GOT3 (cell line): ENCODE measurements at places on chromosomes 11 and 22.

DNA sequence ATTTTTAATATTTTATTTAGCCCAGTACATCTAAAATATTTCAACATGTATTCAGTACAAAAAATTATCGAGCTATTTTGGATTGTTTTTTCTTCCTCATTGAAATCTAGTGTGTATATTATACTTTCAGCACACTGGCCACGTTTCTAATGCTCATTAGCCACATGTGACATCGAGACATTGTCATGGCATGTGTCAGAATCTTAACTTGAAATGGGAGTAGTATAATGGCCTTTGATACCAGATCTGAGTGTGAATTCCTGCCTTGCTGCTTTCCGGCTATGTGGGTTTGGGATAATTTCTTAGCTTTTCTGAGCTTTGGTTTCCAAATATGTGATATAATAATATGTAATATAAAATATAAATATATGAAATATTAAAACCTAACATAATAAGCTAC is 54.3 kb downstream of the BCL2L13 start:
- DNase-seq, result no peak

DNA sequence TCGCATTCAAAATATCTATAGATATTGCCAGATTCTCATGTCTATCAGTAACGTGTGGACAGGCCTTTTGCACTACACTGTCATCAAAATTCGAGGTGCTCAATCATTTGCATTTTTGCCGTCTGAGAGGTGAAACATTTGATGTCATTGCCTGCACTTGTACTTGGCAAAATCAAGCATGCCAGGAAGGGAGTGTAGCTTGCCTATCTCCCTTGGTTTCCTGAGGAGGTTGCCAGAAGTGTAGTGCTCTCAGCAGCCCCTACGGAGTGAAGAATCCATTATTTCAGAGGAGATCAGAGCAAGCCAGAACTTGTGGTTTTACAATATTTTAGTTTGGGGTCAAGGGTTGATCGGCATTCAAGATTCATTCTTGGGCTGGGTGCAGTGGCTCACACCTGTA is 30.2 kb upstream of the APOL5 start:
- DNase-seq, result no peak

DNA sequence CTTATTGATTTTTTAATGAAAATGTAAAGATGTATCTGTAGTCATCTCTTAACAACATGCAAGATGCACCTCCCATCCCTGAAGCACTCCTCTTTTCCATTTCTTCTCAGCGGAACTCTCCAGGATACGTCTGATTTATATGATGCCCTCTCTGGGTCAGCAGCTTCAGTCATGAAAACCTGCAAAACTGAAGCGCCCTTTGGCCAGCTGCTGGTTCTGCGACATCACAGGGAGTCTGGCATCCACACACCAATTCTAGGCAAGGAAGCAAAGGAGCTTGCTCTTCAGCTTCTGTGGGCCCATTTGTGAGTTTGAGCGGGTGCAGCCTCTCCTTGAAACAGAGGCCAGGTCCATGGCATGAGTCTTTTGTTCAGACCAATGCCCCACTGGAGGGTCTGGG is 1253.3 kb downstream of the TBC1D22A start:
- DNase-seq, result no peak

- DNase-seq, result no peak
These were observed 139.2 kb downstream of the LRRC4C start for GRCh38 chr11:41320238-41320637.

DNA sequence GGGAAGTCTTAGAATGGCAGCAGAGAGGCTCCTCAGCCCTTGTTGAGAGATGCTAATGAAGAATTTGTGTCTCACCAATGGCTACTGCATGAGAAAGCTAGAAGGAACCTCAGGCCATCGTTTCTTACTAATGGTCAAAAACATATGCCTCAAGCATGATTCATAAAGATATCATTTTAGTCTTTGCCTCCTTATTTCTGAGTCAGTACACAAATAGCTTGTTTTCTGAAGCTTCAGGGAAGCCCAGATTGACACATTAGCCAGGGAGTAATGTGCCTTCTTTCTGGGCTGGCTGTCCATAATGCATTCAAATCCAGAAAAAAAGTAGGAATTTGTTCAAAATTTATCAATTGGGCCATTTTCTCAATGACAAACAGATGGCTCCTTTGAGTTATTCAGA is 169.4 kb upstream of the ZBED5 start:
- no peak for DNase-seq

- DNase-seq, result no peak
These were observed 3.7 kb downstream of the SPCS2 start for GRCh38 chr11:74952752-74953151.

DNA sequence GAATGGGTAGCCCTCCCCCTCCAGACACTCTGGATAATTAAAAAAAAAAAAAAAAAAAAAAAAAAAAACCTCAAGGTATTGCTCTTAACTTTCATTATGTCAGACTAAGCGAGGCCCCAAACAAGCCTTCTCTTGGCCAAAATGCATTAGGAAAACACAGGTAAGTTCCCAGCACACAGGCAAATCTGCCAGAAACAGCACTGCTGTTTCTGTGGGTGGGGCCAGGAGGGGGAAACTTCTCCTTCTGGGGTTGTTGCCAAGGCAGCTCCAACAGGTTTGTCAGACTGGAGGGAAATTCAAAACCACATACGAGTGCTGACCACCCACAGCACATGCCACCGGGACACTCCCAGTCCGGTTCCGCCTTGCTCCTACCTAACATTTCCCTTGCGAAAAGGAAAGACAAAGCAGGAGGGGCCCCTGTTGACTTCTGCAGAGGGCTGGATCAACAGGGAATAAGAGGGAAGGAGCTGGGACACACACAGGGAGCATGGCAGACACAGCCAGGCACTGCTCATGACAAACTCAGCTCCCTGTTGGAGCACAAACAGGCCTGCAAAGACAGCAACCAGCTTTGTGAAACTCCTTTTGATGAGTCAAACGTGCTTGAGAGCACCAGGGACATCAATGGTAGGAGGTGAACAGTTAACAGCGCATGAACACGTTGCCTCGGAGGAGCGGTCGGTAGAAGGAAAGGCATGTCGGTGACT is 55.0 kb downstream of the MYH9 start:
- no peak for DNase-seq

DNA sequence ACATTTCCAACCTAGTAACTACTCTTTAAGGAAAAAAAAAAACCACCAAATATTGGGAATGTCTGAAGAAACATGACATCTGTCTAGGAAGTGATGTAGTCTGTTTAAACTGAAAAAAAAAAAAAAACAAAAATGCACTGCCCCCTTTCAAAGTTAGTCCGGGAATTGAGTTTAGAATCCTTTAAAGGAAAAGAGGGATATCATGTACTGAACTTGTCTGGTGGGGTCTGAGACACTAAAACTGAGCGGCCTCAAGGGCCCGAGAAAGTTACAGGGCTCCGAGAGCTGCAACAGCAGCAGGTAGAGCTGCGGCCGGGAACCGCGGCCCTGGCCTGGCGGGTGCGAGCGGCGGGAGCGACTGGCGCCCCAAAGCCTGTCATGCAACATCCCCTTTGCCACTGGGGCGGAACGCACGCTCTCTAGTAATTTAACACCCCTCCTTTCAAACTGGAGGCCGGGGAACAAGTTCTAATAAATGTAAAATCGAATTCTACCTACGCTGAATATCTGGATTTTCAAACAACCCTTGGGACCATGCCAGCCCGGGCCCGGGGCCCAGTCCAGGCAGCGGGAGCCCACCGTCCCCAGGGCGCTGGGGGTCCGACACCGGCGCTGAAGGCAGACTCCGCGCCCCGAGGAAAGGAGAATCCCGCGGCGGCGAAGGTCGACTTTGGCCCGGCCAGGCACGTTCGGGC is 736 bp downstream of the RDX start:
- DNase-seq, result no peak

- DNase-seq, result no peak
These were observed 6.1 kb downstream of the MPEG1 start for GRCh38 chr11:59206635-59207034.

DNA sequence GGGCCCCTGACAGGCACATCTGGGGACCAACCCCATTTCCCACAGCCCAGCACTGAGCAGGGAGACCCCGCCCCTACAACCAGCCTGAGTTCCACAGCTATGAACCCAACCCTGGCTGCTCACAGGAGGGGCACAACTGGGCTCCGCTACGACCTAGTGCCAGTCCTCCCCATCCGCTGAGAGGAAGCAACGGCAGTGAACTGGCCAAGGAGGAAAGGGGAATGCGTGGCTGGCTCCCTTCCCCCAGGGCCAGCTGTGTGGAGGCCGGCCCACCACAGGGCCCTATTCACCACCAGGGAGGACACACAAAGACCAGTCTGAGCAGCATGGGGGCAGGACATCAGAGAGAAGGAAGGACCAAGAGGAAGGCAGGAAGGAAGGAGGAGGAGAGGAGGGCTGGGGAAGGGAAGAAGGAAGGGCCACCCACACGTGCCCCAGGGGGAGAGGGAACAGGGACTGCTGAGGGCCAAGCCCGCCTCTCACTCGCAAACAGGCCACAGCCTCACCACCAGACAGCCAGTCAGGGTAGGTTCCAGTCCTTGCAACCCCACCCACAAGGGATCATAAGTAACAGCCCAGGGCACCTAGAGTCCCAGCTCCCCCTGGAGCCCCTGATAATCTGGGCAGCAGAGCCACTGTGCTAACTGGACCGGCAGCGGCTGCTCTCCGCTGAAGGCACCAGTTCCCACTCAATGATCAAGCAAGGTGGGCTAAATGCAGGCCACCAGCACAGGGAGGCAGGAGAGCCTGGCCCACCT is 8.5 kb upstream of the GAL3ST1 start:
- no peak for DNase-seq

DNA sequence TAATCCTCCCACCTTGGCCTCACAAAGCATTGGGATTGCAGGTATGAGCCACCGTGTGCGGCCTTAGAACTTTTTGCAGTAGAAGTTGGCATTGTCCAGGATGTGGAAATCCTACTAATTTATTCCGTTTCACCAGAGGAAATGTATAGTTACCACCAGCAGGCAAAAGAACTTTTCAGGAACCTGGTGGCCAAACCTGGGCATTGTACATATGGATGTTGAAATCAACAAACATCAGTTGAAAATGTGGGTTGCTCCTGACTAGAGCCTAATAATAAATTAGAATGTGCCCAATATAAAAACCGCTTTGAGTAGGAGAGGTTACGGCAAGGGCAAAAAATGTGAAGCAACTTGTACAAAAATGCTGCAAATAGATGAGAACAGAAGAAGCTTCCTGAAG is 40.7 kb upstream of the XBP1 start:
- no peak for DNase-seq

DNA sequence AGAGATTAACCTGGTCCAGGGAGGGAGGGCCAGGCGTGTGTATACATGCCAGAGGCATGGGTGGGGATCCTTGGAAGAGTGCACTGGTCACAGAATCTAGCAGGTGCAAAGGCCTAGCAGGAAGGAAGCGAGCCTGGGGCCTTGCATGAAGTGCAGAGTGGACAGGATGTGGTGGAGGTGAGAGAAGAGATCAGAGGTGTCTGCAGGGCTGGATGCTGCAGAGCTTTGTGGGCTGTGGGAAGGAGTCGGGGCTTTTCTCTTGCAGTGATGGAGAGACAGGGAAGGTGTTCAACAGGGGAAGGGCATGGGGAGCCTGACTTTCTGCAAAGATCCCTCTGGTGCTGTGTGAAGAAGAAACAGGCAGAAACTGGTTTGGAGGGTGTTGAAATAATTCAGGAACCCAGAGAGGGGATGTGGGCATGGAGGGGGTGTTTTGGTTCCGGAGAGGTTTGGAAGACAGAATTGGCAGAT is 2.5 kb upstream of the TPST2 start:
- DNase-seq, result no peak

GRCh38 chr22:45009606-45010531 is at the start of gene PHF21B:
TSS of gene PHF21B (minus strand) at chr22:45010005. CDS start at chr22:45009549, 456 bp downstream.
- no peak for DNase-seq

DNA sequence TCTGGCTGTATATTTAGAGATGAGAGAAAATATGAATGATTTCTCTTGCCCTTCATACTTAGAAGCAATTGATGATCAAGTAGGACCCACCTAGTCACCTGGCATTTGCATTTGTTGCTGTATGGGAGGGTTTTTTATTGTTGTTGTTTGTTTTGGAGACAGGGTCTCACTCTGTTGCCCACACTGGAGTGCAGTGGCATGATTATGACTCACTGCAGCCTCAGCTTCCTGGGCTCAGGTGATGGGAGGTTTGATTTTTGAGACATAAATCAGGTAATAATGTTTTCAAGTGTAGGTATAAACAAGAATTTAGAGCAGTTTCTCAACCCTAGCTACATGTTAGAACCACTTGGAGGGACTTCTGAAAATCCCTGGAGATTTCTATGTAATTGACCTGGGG is 63.0 kb downstream of the TNRC6B start:
- no peak for DNase-seq

DNA sequence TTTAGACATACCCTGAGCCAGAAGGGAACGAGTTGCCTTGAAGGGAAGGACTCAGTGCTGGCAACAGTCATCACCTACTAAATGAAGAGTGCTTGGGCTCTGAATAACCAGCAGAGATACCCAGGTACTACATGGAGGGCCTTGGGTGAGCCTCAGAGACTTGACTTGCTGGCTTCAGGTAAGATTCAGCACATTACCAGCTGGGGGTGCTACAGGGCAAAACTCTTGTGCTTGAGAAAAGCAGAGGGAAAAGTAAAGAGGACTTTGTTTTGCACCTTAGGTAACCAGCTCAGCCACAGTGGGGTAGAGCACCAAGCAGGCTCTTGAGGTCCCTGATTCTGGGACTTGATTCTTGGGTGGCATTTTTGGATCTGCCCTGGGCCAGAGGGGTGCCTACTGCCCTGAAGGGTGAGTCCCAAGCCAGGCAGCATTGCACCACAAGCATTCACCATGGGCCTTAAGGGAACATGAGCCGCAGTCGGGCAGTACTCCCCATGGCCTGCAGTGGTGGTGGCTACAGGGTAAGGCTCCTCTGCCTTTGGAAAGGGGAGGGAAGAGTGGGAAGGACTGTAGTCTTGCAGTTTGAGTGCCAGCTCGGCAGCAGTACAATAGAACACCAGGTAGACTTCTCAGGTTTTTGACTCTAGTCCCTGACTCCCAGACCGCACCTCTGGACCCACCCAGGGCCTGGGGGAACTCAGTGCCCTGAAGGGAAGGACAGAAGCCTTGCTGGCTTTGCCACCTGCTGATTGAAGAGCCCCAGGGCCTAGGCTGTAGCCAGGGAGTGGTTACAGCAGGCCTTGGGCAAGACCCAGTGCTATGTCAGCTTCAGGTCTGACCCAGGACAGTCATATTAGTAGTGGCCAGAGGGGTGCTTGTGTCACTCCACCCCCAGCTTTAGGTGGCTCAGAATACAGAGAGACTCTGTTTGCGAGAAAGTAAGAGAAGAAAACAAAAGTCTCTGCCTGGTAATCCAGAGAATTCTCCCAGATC is 22.7 kb upstream of the PLEKHA7 start:
- no peak for DNase-seq

- DNase-seq, result no peak
These were observed 23.3 kb upstream of the ACR start for GRCh38 chr22:50714631-50715179.

- no peak for DNase-seq
These were observed 845 bp downstream of the MPPED2 start for GRCh38 chr11:30585125-30585891.

GRCh38 chr11:76339221-76339620 is 41.7 kb downstream of the THAP12 start:
- DNase-seq, result no peak
